ENCODE measurements at places on chromosomes 16 and 17.

- no peak for DNase-seq
Observed at GRCh38 chr16:67406111-67406971, 9.9 kb downstream of the ZDHHC1 start.

DNA sequence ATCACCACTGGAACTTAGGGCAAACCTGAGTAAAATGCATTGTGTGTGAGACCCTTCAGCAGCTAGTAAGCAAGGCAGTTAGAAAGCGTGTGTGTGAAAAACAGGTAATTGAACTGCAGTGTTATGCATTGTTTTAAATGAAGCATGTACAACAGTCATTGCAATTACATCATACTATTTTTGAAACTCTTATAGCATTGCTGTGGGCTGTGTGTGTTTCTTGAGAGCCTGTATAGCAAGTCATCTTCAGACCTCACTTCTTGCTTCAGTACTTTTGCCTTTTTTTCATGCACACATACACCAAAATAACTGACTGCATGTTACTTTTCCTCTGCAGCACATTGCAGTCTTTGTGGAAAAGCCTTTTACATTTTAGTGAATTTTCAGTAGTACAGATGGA lies 19.2 kb downstream of the PTRH2 start:
- no peak for DNase-seq

- DNase-seq: no peak
Observed at GRCh38 chr17:70276906-70277305, 107.6 kb downstream of the KCNJ2 start.

DNA sequence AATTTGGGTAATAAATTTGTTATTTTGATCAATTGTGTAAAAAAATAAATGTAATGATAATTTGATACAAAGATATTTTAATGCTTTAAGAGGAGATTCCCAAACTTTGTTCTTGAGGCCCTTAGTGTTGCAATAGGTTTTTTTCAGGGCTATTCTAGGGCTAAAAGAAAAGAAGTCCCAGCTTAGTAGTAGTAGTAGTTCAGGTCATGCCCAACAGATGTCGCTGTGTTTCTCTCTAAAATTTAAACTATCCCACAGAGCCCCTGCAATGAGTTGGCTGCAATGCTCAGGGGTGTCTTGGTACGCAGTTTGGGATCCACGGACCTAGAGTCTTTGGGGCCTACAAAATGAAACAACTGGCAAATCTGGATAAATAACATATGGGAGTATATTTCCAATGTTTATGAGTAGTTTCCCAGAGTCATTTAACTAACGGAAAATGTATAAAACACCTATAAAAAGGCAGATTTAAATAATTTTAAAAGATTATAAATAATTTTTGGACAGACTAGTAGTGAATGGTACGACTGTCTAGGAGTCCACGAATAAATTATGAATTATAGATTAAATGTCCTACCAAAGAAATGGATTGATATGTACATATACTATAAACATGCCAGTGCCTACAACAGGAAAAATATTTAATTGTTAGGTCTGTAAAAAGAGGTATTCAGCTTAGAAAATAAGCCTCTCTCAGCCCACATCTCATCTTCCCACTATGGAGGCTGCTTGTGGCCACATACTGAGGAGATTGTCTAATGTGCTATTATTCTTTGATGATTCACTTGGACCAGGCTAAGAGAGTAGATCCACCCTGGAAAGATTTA lies 228.5 kb upstream of the PMFBP1 start:
- DNase-seq: peak; percentile 26

GRCh38 chr17:82447876-82448275 lies 2.7 kb downstream of the CYBC1 start:
- DNase-seq: no peak

GRCh38 chr17:50426472-50426782 lies 409 bp downstream of the ACSF2 start:
- DNase-seq: no peak

GRCh38 chr17:50480854-50481490 lies 2.3 kb downstream of the RSAD1 start:
- DNase-seq: no peak

DNA sequence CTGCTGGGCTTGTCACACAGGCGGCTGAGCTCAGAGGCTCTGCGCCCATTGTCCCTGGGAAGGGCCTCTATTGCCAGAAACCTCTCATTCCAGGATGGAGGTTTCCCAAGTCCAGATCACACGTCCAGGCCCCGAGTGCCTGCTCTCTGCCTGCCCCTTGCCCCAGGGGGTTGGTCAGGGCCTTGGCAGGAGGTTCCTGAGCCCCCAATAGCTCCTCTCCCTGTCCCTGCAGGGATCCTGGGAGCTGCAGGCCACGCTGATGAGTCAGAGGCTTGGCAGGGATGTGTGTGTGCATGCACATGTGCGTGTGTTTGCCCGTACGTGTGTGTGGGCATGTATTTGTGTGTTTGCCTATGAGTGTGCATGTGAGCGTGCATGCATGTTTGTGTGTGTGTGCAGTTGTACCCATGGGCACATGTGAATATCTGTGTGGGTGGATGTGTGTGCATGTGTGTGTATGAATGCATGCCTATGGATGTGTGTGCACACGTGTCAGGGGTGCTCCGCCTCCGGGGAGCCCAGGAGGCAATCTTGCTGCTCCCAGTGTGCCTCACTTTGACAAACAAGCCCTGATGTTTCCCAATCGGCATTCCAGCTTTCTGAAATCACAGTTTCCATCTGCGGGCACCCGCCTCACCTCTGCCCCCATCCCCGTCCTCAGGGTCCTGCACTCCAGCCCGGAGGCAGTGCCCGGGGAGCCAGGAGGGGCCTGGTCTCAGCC lies 98.4 kb upstream of the GSE1 start:
- DNase-seq: no peak

GRCh38 chr17:44376124-44376523 lies 12.5 kb upstream of the FAM171A2 start:
- DNase-seq: no peak

DNA sequence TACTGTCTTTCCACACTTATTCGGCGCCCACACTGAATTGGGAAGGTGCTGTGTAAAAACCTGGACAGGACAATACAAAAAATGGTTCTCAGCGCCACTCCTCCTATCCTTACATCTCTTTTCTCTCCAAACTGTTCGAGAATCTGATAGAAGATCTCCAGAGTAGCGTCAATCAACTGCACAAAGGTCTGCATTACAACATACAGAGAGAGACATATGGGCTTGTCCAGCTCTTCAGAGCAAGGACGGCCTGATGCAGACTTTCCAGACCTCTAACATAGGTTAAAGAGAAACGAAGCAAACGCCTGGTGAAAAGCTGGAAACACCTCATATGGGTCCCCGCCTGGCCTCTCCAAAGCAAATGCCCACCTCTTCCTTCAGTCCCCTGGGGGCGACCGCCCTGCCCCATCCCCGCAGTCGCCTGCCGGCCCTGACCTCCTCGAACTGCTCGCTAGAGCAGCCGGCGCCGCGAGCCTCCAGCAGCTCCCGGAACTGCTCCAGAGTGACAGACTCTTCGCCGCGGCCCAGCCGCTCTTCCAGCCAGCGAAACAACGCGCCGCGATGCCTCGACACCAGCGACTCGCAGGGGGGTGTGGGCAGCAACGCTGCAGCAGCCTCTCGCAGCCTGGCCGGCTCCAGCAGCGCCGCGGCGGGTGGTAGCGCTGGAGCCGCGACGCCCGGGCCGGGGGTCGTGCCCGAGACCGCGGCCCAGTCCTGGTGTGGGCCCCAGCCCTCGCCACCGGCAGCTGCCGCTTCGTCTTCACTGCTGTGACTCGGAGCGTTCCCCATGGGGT lies 526 bp downstream of the ZZEF1 start:
- peak; percentile 16 for DNase-seq

GRCh38 chr17:7955414-7956227 lies 23.6 kb downstream of the CNTROB start:
- no peak for DNase-seq

DNA sequence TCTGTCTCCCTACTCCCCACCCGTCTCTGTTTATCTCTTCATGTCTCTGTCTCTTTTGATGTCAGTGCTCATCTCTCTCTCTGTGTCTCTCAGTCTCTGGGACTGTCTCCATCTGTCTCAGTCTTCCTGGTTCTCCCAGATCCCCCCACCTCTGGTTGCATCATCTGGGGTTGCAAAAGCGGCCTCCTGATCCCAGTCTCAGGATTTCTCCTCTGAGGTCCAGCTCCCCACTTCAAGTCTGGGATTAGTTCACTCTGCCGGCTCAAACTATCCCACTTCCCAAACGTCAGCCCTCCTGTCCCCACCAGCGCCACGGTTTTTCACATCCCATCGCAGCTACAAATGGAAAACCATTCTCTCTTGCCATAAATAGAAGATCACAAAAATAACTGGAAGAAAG lies 9.0 kb downstream of the TEKT5 start:
- DNase-seq: no peak

- DNase-seq: no peak
Observed at GRCh38 chr17:32814836-32815235, 62.1 kb downstream of the MYO1D start.
